Amygdala (tissue), 56 donors: ENCODE measurements at places on chromosomes 11 and 22.
A peak's percentile ranks its signal among the peaks of the same experiment; 100 is the strongest.

- DNase-seq, result peak; percentile 52
Observed at GRCh38 chr22:45225732-45226502, 14.8 kb downstream of the KIAA0930 start.

- DNase-seq, result no peak
Observed at GRCh38 chr22:32864041-32864440, 62.5 kb downstream of the TIMP3 start.

- no peak for DNase-seq
Observed at GRCh38 chr22:44147008-44147645, 33.6 kb upstream of the PARVG start.

- peak; percentile 45 for DNase-seq
Observed at GRCh38 chr22:50471197-50471847, 3.5 kb downstream of the SBF1 start.

DNA sequence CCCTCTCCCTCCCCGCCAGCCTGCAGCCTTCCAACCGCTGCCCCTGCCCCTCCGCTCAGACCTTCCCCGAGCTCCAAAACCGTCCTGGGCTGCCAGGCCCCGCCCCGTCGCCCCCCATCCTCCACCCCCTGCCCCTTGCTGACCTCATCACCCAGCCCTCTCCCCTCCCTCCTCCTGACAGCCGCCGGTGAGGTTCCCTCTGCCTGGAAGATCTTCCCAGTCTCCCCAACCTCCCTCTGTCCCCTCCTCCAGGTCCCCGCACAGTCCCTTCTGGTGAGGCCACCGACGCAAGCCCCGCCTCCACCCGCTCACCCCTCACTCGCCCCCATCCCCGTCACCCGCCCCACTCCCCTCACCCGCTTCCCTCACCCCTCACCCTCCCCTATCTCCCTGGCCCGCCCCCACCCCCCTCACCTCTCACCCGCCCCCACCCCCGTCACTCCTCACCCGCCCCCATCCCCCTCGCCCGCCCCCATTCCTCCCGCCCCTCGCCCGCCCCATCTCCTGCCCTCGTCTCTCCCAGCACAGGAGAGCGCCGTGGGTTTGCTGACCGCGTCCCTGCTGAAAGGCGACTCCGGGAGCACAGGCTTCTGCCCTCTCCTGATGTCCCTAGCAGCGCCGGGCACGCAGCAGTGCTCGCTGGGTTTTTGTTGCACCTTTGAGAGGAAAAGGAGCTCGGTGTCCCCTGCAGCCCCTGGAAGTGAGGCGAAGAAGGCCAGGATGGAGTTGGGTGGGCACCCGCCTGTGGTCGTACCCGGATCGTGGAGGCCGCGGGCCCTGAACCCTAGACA, 16.4 kb upstream of the UPK3A start:
- DNase-seq, result no peak
